Bronchial epithelial cell (primary cell): ENCODE measurements at places on chromosomes 12 and 14. TPM values are rescaled to one million over a fixed set of nuclear protein-coding genes. Genes with fewer than 3 reads are reported as not detected.

HOXC11 gene
- not detected in 2 replicates for total RNA-seq

ANO4 gene
- 2.4 TPM in 2 replicates for total RNA-seq

CPM gene
- total RNA-seq, result 7.1 and 28.5 TPM in 2 replicates

TCL1B gene
- not detected in 2 replicates for total RNA-seq

PTPN6 gene
- total RNA-seq, result 10.9 and 12.4 TPM in 2 replicates

RHOJ gene
- not detected in 2 replicates for total RNA-seq

TMEM233 gene
- total RNA-seq, result not detected in 2 replicates

TMEM132C gene
- total RNA-seq, result not detected in 2 replicates

LBHD2 gene
- not detected in 2 replicates for total RNA-seq

CNTN1 gene
- 2.4 and 30.3 TPM in 2 replicates for total RNA-seq

FAIM2 gene
- 0.53 TPM in 1 of 2 replicates, not detected in the other for total RNA-seq

TRHDE gene
- 0.26 TPM in 1 of 2 replicates, not detected in the other for total RNA-seq

PLEKHH1 gene
- 4.4 and 4.7 TPM in 2 replicates for total RNA-seq
